ENCODE measurements at places on chromosomes 12 and 14.
A peak's percentile ranks its signal among the peaks of the same experiment; 100 is the strongest.

DNA sequence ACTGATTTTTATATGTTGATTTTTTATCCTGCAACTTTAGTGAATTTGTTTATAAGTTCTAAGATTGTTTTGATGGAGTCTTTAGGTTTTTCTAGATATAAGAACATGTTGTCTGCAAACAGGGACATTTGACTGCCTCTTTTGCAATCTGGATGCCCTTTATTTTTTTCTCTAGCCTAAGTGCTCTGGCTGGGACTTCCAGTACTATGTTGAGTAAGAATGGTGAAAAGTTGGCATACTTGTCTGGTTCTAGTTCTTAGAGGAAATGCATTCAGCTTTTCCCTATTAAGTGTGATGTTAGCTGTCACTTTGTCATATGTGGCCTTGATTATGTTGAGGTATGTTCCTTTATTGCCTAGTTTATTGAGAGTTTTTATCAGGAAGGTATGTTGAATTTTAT is 68.1 kb downstream of the ERC1 start:
- DNase-seq, result no peak
- no peak overlapping the region for H3K27ac ChIP-seq
- H3K4me1 ChIP-seq, result peaks cover 2% of the 10 kb centered on the region
- H3K36me3 ChIP-seq, result peaks cover 40% of the 10 kb centered on the region
- no peaks in the 10 kb centered on the region for H3K27me3 ChIP-seq

- no peak for DNase-seq
- no peak overlapping the region for H3K27ac ChIP-seq
- H3K36me3 ChIP-seq, result no peaks in the 10 kb centered on the region
- peaks cover 37% of the 10 kb centered on the region for H3K27me3 ChIP-seq
- peaks cover 2% of the 10 kb centered on the region for H3K4me1 ChIP-seq
- no peak overlapping the region for H3K4me3 ChIP-seq
Measured at GRCh38 chr12:54723379-54724256, 75.5 kb upstream of the DCD start.

GRCh38 chr14:28264306-28264705 is 502.3 kb upstream of the FOXG1 start:
- H3K27me3 ChIP-seq, result no peaks in the 10 kb centered on the region
- DNase-seq, result no peak
- no peak overlapping the region for H3K4me3 ChIP-seq
- no peaks in the 10 kb centered on the region for H3K36me3 ChIP-seq
- H3K4me1 ChIP-seq, result no peaks in the 10 kb centered on the region

GRCh38 chr12:31819427-31819826 is 90.6 kb upstream of the AMN1 start:
- H3K4me1 ChIP-seq, result peaks cover 12% of the 10 kb centered on the region
- no peak overlapping the region for H3K27ac ChIP-seq
- H3K27me3 ChIP-seq, result no peaks in the 10 kb centered on the region
- H3K36me3 ChIP-seq, result no peaks in the 10 kb centered on the region
- DNase-seq, result no peak
- no peak overlapping the region for H3K4me3 ChIP-seq

DNA sequence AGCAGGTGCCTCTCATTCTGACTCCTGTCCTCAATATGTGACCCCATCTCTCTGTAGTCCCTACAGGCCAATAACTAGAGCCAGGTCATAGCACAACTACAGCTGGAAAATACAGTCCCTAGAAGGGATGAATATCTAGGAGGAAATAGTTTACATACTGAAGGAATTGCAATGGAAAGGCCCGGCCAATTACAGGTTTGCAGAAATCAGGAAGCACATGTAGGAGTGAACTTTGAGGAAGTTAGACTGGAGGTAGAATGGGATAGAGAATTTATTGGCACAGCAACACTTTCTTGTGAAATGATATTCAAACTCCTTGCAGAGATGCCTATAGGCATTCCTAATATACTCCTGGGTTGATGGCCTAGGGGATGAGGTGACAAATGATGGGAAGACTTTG is 257.3 kb downstream of the GRIN2B start:
- peaks cover 24% of the 10 kb centered on the region for H3K27me3 ChIP-seq
- no peak for DNase-seq
- H3K4me1 ChIP-seq, result no peaks in the 10 kb centered on the region

DNA sequence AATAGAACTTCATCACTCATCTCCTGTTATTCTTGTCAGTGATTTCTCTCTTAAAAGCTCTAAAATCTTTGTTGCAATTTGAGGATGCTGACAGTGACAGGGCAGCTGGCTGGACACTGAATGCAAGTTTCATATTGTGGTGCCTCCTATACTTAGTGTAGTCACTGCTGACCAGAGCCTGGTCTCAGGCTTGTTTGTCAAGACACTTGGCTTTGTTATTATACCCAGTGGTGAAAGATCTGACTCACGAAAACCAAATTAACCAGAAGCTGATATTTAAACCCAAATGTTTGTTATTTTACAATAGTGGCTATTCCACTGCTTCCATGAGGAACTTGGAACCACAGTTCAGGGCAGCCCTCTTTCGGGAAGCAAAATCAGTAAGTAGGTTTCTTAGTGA is 42.8 kb downstream of the RPGRIP1 start:
- H3K4me1 ChIP-seq, result peaks cover 18% of the 10 kb centered on the region
- H3K27me3 ChIP-seq, result no peaks in the 10 kb centered on the region
- no peak overlapping the region for H3K4me3 ChIP-seq
- H3K36me3 ChIP-seq, result no peaks in the 10 kb centered on the region
- H3K27ac ChIP-seq, result no peak overlapping the region

DNA sequence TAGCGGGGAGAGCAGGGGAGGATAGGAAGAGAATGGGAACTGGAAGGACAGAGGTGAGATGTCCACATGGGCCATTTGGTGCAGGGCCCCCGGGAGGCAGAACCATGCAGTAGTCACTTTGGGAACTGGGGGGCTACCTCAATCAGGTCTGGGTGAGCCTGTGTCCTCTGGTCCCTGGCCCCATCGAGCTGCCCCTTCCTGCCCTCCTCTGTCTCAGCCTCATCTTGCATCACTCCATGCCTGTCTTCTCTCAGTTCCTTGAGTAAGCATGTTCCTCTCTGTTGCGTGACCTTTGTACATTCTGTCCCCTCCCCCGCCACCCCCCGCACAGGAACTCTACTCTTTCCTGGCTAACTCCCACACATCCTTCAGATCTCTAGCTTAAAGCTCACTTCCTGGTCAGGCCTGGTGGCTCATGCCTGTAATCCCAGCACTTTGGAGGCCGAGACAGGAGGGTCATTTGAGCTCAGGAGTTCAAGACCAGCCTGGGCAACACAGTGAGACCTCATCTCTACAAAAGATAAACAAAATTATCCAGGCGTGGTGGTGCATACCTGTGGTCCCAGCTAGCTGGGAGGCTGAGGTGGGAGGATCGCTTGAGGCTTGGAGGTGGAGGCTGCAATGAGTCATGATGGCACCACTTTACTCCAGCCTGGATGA is 23.2 kb downstream of the FOS start:
- H3K4me3 ChIP-seq, result peak overlapping the region; percentile 56
- H3K27ac ChIP-seq, result peak overlapping the region; percentile 80
- no peak for DNase-seq
- H3K27me3 ChIP-seq, result no peaks in the 10 kb centered on the region
- peaks cover 20% of the 10 kb centered on the region for H3K4me1 ChIP-seq

DNA sequence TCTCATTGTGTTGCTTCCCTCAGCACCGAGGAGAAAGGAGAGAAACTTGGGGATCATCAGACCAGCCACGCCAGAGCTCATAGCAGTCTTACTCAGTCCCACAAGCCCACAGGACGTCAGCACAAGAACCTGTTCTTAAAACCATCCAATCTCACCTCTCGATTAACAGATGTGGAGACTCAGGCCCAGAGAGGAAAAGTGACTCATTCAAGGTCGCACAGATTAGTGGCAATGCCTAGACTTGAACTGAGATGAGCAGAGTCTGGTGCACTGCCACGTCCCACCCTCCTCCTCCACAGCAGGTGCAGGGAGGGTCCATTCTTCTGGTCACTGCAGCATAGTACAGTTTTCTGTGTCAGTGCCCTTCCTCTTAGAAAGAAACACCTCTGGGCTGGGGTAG is 154.9 kb upstream of the PZP start:
- peaks cover 10% of the 10 kb centered on the region for H3K27me3 ChIP-seq
- H3K27ac ChIP-seq, result peak overlapping the region; percentile 52
- DNase-seq, result no peak
- peaks cover 30% of the 10 kb centered on the region for H3K4me1 ChIP-seq

- DNase-seq, result no peak
- peaks cover 9% of the 10 kb centered on the region for H3K36me3 ChIP-seq
- peaks cover 22% of the 10 kb centered on the region for H3K4me1 ChIP-seq
- H3K27ac ChIP-seq, result peak overlapping the region; percentile 98
Measured at GRCh38 chr12:79933532-79934264, 1.2 kb downstream of the PPP1R12A start.

- H3K4me1 ChIP-seq, result no peaks in the 10 kb centered on the region
- no peak overlapping the region for H3K27ac ChIP-seq
- no peak overlapping the region for H3K4me3 ChIP-seq
- DNase-seq, result no peak
- peaks cover 5% of the 10 kb centered on the region for H3K36me3 ChIP-seq
Measured at GRCh38 chr14:75905147-75905904, 76.5 kb downstream of the TGFB3 start.

DNA sequence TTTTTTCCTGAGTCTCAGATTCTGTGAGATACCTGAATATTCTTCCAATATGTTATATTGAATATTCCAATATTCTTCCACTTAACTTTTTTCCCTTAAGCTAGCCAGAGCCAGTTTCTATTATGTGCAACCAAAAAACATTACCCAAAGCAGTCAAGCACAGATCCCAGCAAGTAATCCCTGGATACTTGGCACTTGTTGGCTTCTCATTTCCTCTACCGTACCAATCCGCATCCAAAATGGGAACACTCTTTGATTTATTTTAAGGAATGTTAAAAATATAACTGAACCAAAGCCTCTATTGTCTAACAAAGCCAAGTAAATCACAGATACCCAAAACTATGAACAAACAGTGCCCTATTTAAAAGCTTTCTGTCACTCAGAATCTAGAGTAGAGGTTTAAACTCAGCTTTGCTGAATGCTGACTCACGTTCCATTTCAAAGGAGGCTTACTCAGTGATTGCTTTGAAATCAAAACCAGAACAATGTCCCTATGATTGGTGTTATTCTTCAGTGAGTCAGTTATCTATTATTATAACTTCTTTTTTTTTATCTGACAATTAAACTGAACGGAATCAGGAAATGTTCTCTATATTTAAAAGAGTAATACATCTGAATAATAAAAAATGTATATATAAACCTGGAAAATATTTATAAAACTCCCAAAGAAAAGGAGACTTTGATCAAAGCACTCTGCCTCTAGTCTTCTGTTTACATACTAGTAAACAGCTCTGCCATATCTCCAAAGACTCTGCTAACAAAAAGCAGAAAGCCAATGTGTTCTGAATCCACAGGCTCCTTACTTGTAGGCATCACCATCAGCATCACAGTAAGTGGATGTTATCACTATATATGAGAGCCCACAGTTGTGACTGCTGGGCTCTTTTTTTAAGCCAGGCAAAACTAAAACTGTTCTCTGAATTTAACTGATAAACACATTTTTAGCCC is 360.8 kb downstream of the CCDC91 start:
- H3K27me3 ChIP-seq, result no peaks in the 10 kb centered on the region
- peaks cover 10% of the 10 kb centered on the region for H3K36me3 ChIP-seq
- no peaks in the 10 kb centered on the region for H3K4me1 ChIP-seq
- no peak for DNase-seq
- no peak overlapping the region for H3K27ac ChIP-seq
- no peak overlapping the region for H3K4me3 ChIP-seq

DNA sequence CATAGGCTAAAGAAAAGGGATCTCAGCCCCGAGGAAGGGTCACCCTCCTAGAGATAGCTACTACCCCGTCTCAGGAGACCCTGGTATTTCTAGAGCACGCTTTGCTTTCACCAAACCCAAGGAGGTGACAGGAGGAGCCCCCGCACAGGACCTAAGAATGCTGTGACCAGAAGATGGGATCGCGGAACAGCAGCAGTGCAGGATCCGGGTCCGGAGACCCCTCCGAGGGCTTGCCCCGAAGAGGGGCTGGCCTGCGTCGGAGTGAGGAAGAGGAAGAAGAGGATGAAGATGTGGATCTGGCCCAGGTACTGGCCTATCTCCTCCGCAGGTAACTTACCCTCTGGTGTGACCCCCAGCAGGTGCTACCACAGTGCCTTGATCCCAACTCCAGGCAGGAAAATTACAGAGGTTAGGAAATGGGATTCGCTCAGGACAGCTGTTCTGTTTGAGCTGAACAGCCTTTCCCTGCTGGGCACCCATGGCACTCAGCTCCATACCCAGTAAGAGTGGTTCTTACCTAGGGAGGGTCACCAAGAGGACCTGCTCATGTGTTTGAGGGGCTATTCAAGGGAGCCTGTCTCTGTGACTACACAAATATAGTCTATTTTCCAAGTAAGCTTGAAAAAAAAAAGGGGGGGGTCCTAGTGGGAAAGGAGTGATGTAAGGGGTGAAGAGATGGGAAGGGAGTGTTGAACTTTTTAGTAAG is 826 bp upstream of the NRL start:
- peaks cover 26% of the 10 kb centered on the region for H3K36me3 ChIP-seq
- H3K4me1 ChIP-seq, result peaks cover 20% of the 10 kb centered on the region
- DNase-seq, result no peak

GRCh38 chr14:92877757-92878431 is 45.1 kb upstream of the CHGA start:
- no peak overlapping the region for H3K27ac ChIP-seq
- no peak for DNase-seq
- H3K36me3 ChIP-seq, result no peaks in the 10 kb centered on the region

GRCh38 chr12:111699-112493 is 45.3 kb downstream of the IQSEC3 start:
- H3K36me3 ChIP-seq, result no peaks in the 10 kb centered on the region
- no peak overlapping the region for H3K27ac ChIP-seq
- DNase-seq, result no peak
- H3K4me3 ChIP-seq, result no peak overlapping the region

GRCh38 chr12:127393896-127394295 is 873.1 kb upstream of the TMEM132C start:
- no peak overlapping the region for H3K27ac ChIP-seq
- H3K4me1 ChIP-seq, result no peaks in the 10 kb centered on the region
- H3K4me3 ChIP-seq, result no peak overlapping the region
- H3K36me3 ChIP-seq, result no peaks in the 10 kb centered on the region
- no peak for DNase-seq

DNA sequence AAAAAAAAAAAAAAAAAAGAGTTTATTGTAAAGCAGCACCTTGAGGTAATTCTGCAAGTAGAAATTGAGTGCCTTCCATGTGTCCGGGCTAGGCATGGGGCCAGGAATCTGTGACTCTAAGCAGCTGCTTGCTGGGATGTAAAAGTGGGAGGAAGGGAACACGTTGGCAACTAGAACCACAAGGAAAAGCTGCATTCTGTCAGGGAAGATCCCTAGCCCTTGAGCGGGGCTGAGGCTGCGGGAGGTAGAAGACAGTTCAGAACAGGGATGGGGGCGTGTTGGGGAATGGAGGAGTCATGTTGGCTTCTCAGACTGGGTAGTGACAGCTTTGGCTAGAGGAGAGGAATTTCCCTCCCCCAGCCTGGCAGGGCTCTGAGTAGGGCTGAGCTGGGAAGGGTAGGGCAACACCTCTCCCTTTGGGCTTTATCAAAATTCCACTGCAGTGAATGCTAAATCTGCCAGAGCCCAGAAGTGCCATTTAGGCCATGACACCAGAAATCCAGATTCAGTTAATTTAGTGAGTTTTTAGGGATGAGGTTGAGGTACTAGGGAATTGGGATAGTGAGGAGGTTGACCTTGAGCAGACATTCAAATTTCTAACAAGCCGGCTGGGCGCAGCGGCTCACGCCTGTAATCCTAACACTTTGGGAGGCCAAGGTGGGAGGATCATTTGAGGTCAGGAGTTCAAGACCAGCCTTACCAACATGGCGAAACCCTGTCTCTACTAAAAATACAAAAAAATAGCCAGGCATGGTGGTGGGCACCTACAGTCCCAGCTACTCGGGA is 3.4 kb upstream of the TRAFD1 start:
- peaks cover 4% of the 10 kb centered on the region for H3K4me1 ChIP-seq
- no peak for DNase-seq
- no peak overlapping the region for H3K27ac ChIP-seq
- H3K36me3 ChIP-seq, result peaks cover 2% of the 10 kb centered on the region

All from stimulated activated naive B cell treated with anti-CD40 and anti-IgM and Interleukin-4, amounts not matched to agents 10 μg/mL and 1 μg/mL and 100 μg/mL, for 72 hours (primary cell).